Tongue (tissue), 3 donors: ENCODE measurements at places on chromosomes 3 and 15.

DNA sequence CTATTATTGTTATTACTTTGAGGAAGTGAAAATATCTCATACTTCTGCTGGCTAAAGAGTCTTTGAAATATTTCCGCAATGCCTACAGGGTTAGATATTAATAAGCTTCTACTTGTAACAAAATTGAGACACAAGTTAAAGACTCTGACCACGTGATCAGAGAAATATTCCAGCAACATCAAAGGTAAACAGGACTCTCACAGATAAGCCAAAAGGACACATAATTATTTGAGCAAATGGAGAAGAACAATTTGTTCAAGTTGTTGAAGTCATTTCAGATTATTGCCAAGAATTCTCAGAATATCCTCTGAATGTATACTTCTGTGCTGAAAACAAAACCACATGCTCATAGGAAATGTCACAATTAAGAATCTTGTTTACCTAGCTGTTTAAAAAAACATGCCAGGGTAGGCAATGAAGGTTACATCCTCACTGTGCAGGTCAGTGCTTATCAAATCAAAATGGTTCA lies 225.8 kb upstream of the ALCAM start:
- no peak for DNase-seq

DNA sequence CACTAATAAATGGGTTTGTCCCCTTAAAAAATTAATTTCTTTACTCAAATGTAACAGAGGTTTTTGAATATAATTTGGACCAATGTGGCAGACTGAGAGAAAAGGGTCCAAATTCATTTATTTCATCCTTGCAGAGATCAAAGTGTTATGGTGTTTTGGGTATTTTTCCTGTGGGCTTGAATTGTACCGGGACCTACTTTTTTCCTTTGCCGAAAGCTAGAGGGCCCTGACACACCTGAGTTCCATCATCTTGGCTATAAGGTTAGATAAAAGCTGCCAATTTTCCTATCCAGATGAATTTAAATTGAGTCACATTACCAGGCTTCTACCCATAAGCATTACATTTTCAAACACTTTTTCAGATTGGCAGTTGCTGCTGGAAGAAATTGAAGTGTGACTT lies 908 bp downstream of the CCNB2 start:
- DNase-seq: peak; percentile 9

- no peak for DNase-seq
Observed at GRCh38 chr3:14616606-14617507, 34.7 kb upstream of the CCDC174 start.

GRCh38 chr3:141091426-141091825 lies 40.3 kb downstream of the SPSB4 start:
- DNase-seq: peak; percentile 67

DNA sequence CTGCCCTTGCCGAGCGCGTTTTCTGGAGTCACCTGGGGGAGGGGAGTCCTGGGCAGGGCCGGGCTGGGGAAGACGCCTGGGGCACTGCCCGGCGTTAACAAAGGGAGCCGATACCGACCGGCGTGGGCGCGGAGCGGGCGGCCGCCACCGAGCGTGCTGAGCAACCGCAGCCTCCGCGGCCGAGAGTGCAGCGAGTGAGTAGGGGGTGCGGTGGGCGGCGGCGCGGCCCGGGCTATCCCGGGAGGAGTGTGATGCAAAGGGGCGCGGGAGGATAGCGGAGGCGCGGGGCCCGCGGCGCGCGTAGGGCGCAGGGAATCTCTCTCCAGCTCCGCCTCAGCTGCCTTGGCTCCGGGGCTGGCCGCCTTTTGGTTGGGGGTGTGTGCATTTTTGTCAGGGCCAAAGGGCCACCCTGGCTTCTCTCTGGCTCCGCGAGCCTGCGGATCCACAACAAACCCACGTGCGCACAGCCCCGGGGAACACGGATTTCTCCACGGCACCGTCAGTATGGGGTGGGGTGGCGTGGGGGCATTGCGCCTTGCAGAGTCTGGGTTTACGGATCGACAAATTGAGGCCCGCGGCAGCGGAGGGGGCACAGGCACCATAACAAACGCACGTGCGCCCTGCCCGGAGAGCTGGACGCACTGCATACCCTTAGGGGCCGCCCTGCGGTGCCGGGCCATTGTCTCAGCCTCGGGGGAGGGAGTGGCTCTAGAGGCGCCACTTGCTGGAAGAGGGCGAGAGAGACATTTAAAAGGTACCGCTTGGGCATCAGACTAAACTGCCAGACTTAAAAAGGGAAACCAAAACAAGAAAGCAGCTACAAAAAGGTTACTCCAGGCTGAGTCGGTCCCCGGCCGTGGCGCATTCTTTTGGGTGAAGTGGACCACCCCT lies 560 bp downstream of the ST6GAL1 start:
- DNase-seq: peak; percentile 61

DNA sequence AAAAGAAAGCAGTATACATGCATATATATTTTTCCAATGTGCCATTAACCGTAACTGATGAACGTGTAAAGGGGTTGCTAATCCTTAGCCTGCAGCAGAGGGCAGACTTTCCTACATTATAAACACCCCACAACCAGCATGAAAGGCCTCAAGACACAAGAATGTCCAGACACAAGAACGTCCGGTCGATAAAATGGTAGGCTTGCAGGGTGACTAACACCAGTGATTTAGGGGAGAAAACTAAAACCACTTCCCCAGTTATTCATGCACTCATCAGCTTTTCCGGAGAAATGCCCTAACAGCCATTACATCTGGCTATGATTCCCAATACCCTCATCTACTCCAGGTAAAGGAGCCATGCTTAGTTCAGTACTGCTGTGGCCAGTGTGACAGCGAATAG lies 57.4 kb downstream of the LRTM1 start:
- DNase-seq: peak; percentile 76

GRCh38 chr15:81049835-81050234 lies 49.1 kb downstream of the TLNRD1 start:
- no peak for DNase-seq

GRCh38 chr15:41493902-41494189 lies 172 bp downstream of the ITPKA start:
- DNase-seq: no peak

DNA sequence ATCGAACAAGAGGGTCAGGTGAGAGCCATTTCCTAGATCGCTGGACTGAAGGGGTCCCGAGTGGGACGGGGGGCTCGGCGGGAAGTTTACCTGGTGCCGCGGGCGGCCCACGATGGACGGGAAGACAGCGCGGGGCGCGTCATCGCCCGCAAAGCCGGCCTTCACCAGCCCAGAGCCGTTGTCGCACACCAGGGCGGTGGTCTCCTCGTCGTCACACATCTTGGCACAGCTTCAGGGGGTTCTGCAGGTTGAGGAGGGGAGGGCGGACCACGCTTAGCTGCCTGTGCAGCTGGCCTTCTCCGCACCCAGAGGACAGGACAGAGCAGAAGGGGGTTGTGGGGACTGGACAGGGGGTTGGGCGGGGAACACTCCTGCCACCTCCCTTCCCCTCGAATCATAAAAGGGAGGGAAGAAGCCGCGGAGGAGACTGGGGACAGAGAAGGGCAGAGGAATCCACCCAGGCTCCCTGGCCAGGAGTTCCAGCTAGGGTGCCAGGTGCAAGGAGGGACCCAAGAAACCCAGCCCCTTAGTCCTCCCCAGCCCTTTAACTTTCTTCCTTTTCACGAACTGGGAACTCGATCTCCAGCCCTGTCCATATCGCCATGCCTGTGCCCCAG lies 651 bp downstream of the ACTC1 start:
- peak; percentile 50 for DNase-seq

- DNase-seq: peak; percentile 60
Observed at GRCh38 chr3:172622916-172623700, 87.8 kb downstream of the NCEH1 start.

GRCh38 chr3:184590795-184591194 lies 29.2 kb downstream of the EPHB3 start:
- DNase-seq: peak; percentile 70

DNA sequence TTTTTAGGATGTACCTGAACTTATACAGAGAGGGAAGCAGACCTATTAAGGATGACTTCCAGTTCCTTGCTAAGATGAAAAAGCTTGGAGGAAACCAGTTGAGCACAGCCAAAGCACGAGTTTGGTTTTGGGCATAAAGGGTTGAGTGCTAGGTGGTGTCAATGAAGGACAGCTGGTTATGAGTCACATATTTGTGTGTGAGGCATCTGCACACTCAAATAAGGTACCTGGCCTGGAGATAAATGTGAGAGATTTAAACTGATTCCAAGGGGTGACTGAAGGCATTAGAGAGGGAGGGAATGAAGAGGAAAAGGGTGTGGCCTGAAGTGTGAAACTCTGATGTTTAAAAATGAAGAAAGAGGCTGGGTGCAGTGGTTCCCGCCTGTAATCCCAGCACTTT lies 486.7 kb downstream of the DIPK2A start:
- DNase-seq: no peak
